ENCODE measurements at places on chromosomes 3 and 15.
A peak's percentile ranks its signal among the peaks of the same experiment; 100 is the strongest.

DNA sequence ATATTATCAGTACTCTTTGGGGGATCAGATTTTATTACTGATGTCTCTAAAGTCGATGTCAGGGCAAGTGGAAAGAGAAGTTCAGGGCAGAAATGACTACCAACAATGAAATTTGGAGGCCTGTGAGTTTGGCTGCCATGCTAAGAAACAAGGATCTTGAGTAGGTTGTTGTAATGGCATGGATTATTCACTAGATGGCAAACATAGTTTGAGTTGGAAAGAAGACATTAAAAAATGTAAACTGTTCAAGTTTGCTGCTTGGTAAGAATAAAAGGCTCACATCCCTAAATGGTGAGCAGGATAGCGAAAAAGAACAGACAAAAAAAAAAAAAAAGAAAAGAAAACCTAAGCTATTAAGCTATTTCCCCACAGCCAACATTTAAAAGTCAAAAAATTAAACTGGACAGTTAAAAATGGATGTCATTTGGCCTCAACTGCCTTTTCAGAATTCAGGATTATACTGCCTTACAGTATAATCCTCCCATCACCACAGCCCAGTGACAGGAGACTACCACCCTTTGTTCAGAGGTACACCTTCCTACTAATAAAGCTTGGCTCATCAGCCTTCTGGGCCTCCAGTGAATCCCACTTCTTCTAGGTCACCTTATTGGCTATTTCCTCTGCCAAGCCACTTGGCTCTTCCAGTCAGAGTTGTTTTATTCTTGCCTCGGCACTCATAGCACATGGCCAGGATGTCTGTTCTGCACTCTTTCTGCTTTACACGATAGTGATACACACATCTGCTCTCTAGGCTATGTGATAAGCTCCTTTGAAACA, 163.7 kb downstream of the PLD1 start:
- DNase-seq, result no peak

DNA sequence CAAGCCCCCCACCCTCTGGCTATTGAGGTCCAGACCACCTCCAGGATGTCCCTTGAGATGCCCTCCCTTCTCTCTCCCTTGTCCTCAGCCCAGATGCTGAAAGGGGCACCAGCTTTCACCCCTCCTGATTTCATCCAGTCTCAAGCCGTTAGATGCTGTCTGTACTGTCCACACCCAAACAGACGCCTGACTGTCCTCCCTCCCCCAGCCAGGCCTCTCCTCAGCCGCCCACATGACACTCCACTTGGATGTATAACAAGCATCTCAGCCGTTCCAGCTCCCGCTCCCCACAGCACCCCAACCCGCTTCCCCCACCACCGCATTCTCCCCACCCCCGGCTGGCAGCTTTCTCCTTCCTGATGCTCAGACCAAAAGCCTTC, 25.0 kb upstream of the CYP11A1 start:
- DNase-seq, result no peak

- DNase-seq, result no peak
These were observed 93.7 kb downstream of the MYLK start for GRCh38 chr3:123790254-123791072.

DNA sequence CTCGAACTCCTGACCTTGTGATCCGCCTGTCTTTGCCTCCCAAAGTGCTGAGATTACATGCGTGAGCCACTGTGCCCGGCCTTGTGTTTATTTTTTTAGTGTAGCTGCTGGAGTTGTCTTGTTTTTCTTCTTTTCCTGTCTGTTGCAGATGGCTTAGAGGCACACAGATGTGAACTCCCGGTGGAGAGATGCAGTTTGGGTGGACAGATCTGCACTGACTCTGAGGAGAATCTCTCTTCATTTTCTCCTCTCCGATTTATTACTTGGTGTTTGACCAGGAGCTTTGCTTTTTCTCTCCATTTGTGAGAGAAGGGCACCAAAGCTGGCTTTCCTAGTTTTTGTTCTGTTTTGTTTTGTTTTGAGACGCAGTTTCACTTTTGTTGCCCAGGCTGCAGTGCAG, 62.7 kb downstream of the USP13 start:
- DNase-seq, result no peak

- no peak for DNase-seq
These were observed 20.5 kb upstream of the IQSEC1 start for GRCh38 chr3:13093687-13094086.

- no peak for DNase-seq
These were observed 138.2 kb downstream of the EPHA3 start for GRCh38 chr3:89245612-89246011.

DNA sequence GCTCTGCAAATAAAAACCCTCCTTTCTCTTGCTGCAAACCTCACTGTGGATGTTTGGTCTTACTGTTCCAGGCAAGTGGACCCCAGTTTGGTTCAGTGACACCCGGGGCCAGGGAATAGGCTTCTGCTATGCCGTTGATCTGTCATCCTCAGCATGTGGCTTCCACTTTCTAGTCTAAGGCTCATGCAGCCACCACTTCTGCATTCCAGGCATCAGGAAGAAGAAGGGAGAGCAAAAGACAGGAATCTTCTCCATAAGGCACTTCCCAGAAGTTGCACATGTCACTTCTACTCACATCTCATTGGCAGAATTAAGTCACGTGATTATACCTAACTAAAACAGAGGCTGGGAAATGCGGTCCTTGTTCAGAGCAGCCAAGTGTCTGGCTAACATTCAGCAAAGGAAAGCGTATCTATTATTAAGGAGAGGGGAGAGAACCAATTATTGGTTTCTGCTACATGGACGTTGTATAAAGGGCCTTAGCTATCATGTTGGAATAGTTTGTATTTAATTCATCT, 173.6 kb upstream of the PFN2 start:
- no peak for DNase-seq

GRCh38 chr3:46946856-46947545, 29.5 kb downstream of the CCDC12 start:
- DNase-seq, result peak; percentile 51

- DNase-seq, result no peak
These were observed 94.1 kb upstream of the MRPL3 start for GRCh38 chr3:131596884-131597283.

- no peak for DNase-seq
These were observed 58.8 kb downstream of the ARNT2 start for GRCh38 chr15:80462836-80463512.

DNA sequence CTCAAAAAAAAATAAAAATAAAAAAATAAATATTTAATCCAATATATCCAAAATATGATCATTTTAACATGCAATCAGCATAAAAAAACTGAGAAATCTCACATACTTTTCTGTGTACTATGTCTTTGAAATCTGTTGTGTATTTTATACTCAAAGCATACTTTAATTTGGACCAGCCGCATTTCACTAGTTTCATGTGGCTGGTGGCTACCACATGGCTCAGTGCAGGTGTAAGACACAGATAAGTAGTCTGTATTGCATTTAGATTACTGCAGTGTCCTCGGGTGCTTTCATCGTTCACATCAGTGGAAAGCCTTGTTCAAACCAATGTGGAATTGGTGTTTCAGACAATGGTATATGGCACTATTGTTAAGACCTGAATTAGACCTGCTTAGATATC, 11.0 kb downstream of the CRTC3 start:
- DNase-seq, result no peak

DNA sequence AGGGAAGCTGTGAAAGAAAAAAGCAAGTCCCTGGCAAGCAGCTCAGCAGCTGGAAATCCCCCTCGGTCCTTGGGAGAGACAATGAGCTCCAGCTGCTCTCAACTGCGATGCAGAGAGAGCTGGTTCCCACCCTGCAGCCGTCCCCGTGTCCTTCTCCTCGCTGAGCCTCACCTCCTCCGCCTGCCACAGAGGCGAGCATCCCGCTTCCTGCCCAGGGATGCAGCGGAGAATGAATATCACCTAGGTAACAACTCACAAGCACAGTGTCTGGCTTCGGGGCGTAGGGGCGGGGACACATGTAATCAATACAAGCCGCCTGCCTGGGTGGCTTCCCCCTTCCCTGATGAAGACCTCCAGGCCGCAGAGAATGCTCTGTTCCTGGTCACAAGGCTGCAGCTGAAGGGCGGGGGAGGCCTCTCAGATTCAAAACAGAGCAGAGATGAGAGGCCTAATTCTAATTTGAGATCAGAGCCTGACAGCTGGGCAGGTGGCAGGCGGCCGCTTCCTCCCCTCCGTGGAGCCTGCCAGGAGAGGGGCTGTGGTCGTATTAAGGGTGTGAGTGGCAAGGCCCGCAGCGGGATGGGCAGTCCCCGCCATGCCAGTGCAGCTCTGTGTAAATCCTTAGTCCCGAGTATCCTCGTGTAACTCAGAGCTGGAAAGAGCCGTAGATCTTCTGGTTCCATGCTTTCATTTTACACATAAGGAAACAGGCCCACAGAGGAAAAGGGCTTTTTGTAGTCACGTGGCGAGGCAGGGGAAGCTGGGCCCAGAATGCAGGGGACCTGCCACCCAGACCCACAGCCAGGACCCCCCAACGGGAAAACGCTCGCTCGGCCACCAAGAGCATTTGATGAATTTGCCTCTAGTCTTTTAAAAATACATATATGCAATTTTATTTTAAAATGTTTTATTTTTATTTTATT, 24.3 kb downstream of the ZDHHC19 start:
- no peak for DNase-seq

DNA sequence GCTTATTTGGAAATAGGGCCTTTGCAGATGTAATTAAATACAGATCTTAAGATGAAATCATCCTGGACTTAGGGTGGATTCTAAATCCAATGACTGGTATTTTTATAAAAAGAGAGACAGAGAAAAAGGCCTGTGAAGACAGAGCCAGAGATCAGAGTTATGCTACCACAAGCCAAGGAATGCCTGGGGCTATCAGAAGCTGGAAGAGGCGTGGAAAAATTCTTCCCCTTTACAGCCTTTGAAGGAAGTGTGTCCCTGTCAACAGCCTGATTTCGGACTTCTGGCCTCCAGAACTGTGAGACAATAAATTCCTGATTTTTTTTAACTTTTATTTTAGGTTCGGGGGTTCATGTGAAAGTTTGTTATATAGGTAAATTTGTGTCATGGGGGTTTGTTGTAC, 154.1 kb upstream of the CADPS start:
- no peak for DNase-seq

DNA sequence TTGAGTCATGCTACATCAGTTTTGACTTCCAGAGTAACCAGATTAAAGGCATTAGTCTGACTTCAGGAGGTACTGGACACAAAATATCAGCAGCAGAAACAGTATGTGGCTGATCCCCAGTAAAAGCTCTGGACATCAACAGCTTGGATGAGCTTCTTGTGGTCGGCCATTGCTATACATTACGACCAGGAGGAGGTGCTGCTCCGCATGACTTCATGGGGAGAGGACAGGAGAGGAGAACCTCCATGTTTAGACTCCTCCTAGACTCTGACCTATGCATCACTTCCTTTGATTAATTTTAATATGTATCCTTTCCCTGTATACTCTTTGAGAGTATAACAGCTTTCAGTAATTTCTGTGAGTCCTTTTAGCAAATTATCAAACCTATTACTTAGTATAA, 285.6 kb upstream of the ARHGEF26 start:
- DNase-seq, result no peak

All from activated CD4-positive, alpha-beta T cell treated with anti-CD3 and anti-CD28 coated beads, Interleukin-2, amount 50 U/mL, for 4 hours (primary cell).